Kidney epithelial cell (primary cell): ENCODE measurements at places on chromosomes 12 and 14. TPM values are rescaled to one million over a fixed set of nuclear protein-coding genes. Genes with fewer than 3 reads are reported as not detected.

DNA sequence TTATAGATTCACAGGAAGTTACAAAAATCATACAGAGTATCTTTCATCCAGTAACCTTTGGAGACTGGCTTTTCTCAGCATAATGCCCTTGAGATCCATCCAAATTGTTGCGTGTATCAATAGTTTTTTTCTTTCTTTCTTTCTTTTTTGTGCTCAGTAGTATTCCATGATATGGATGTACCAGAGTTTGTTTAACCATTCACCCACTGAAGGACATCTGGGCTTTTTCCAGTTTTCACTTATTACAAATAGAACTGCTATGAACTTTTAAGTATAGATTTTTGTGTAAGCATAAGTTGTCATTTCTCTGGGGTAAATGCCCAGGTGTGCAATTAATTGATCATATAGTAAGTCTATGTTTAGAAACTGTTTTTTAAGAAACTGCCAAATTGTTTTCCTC lies 79.4 kb downstream of the FBXL14 start:
- DNase-seq = no peak

The GPR137C gene
- 0.46 and 1.3 TPM in 2 replicates for total RNA-seq

DNA sequence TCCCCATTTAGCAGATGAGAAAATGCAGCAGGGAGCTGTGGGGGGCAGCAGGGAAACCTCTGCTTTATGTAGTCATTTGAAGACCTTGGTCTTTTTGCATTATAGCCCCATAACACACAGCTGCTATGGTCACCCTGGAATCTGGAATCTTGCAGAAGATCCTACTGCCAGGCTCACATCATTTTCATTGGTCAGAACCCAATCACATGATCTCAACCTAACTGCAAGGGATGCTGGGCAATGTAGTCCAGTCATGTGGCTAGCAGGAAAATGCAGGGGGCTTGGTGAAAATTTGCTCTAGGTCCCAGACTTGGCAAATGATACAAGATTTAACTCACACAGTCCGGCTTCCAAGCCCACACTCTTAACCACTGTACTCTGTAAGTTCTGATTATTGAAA lies 1028.7 kb downstream of the AACS start:
- no peak for DNase-seq

The TAS2R46 gene
- 0.33 and 0.41 TPM in 2 replicates for total RNA-seq

The P2RX4 gene
- 105 and 119 TPM in 2 replicates for total RNA-seq

DNA sequence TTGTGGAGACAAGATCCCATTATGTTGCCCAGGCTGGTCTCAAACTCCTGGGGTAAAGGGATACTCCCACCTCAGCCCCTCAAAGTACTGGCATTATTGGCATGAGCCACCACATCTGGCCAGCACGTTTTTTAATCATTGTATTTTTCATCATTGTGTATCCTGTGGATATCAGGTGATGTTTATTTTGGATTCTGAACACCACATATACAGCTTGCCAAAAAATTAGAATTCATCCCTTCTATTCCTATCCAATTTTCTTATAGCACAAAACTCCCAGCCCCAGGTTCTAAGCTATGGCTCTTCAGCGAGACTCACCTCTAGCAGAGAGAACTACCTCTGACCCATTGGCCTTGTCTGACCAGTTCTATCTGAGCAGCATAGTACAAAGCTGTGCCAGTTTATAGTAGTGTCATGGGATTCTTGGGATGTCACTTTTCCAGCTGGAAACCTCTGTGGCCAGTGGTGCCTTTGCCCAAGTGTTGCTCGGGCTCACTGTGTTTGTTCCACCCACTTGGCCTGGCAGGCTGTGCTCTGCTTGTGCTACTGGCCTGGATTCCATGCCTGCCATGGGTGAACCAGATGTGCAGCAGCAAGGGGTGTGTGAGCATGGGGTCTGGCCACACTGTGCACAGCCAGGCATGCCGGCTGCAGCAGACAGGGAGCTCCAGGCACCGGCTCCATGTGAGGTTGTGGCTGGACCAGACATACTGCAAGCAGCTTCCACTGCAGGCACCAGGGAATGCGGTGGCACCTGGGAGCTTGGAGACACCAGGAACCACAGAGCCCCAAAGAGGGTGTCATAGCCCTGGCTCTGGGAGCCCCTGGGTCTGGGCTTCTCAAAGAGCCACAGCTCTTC lies 37.2 kb downstream of the TIMELESS start:
- no peak for DNase-seq

The VWF gene
- total RNA-seq = 0.42 and 1.5 TPM in 2 replicates

DNA sequence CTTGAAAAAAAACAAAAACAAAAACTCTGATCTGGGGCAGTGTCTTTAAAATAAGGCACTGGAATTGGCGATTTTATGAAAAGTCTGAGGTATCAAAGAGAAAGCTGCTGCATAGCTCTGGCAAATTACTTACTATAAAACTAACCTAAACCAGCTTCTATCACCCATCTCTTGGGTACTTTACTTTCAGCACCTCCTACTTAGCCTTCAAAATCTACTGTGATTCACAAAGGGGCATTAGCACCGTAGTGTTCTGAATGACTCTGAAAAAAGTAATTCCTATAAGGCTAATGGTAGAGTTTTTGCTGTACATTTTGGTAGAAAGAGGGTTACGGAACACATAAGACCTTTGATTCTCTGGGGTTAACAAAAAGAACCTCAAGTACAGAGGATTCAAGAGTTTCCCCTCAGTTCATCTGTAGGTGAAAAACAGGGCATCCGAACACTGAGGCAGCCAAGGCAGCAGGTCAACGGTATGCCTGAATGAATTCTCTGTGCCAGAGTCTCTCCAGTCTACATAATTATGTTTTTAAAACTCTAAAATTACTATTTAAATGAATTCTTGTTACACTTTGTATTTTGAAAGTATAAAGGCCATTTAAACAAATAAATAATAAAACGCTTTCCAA lies 101.5 kb downstream of the ELK3 start:
- no peak for DNase-seq

The POTEM gene
- not detected in 2 replicates for total RNA-seq

The ACOT6 gene
- not detected in 2 replicates for total RNA-seq

DNA sequence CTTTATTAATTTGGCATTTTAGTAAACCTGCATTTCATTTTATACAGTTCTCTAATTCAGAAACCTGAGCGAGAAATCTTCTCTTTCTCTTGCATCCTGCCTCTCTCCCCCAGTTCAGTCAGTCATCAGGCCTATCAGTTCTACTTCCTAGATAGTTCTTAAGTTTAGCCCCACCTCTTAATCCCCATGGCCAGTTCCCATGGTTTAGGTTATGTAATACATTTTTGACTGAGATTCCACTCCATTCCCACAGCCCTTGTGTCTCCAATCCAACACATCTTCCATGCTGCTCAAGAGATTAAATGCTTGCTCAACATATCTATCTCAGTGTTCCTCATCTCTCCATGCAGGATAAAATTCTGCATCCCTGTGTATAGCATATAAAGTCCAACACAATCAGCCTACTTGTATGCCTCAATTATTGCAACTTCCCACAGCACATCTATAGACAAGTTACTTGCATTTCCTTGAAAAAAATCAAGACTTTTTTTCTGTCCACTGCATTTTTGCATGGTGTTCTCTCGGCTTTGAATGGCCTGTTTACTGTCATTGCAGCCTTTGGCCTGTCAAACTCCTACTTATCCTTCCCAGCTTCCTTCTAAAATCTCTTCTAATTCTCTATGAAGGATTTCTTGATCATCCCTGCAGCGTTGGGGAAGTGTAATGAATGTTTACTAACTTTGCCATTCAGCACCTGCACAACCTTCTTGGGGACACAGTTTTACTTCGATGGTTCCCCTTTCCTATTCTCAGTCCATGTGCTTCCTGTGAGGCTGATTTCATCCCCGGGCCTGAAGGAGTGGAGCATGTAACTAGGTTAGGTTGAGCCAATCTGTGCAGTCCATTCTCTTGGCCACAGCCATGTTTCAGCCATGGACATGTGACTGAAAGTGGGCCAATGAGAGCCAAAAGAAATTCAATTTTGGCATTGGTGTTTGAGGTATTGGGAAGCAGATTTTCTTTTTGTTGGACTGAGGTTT lies 80.8 kb downstream of the DACT1 start:
- no peak for DNase-seq

GRCh38 chr14:72714094-72714493 lies 179.8 kb downstream of the DPF3 start:
- no peak for DNase-seq

DNA sequence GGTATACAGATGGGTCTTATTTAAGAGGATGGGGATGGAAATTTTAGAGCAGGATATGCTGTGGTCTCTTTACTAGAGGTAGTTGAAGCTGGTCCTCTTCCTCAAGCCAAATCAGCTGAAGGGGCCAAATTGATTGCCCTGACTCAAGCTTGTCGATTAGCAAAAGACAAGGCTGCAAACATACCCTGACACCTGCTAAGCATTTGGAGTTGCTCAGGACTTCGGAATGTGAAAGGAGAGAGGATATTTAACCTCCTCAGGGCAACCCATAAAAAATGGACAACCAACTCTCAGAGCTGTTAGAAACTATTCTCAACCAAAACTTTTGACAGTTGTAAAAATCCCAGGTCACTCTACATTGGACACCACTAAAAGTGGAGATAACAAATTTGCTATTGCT lies 15.6 kb downstream of the PTGDR start:
- peak; percentile 1 for DNase-seq

GRCh38 chr12:31205054-31205453 lies 120.9 kb downstream of the SINHCAF start:
- DNase-seq = peak; percentile 44

DNA sequence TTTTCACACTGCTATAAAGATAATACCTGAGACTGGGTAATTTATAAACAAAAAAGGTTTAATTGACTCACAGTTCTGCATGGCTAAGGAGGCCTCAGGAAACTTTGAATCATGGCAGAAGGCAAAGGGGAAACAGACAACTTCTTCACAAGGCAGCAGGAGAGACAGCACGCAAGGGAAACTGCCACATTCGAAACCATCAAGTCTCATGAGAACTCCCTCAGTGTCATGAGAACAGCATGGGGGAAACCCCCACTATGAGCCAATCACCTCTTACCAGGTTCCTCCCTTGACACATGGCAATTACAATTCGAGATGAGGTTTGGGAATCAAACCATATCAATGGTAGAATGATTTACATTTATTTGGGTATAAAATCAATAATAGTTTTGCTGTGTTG lies 558.5 kb downstream of the TMTC2 start:
- DNase-seq = no peak
